ENCODE measurements at places on chromosomes 12 and 14. TPM values are rescaled to one million over a fixed set of nuclear protein-coding genes. Genes with fewer than 3 reads are reported as not detected.

The IAPP gene
- not detected for total RNA-seq

DNA sequence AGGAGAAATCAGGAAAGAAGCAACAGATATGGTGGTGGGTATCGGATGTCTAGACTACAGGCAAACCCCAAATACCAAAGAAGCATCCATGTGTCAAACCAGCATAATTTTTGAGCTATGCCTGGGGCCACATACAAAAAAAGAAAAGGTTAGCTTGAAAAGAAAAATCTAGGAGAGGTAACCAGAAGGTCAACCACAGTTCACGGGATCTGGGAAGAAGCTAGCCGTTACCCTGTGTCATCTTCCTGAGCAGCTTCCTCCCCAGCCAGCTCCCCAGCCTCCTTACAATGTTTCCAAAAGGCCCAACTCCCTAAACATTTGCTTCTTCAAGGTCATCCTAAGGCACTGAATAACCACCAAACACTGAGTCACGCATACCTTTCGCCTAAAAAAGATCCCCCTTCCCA is 3.1 kb downstream of the SINHCAF start:
- DNase-seq = no peak

- DNase-seq = no peak
Observed at GRCh38 chr12:105616971-105617540, 286.6 kb downstream of the C12orf75 start.

GRCh38 chr14:89206389-89207031 is 210.5 kb downstream of the FOXN3 start:
- no peak for DNase-seq

DNA sequence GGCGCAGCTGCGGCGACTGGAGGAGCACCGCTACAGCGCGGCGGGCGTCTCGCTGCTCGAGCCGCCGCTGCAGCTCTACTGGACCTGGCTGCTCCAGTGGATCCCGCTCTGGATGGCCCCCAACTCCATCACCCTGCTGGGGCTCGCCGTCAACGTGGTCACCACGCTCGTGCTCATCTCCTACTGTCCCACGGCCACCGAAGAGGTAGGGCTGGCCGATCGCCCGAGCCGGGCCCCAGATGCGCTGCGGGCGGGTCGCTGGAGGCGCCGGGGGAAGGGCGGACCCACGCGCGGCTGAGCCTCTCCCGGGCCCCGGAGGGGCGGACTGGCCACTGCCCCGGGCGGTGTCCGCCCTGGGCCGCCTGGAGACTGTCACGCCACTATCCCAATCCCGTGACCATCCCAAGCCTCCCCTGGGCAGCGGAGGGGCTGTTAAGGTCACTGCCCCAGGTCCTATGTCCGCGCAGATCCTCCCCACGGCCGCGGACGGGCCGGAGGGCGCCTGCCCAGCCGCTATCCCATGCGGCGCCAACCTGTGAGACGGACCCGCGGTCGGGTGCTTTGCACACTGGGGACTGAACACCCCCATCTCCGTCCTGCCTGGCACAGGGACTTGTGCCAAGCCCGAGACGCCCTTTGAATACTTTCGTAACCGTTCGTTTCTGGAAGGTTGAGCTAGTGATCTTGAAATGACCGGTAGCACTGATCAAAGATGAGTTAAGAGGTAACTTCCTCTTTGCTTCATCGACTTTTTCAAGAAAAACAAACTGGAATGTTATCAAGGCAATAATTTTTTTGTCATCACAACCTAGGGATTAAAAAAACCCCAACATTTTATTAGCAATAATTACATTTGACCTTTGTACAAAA is 725 bp downstream of the CHPT1 start:
- DNase-seq = peak; percentile 20

DNA sequence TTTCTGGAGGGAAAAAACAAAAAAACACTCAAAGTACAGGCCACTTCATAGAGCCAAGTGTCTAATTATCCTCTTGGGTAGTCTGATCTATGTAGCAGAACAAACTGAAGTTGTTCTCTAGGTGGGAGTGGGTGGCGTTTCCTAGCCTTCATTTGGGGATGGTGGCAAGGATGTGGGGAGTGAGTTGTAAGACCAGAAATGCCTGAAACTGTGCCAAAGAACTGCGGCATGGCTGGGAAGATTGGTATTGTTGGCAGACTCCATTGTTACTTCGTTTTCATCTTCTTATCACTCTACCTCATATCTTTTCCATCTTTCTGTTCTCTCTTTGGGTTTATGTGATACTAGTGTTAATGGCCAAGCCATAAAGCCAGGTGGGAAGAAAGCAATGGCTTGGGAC is 177.3 kb upstream of the DDHD1 start:
- DNase-seq = no peak

GRCh38 chr12:16568873-16569272 is 37.1 kb downstream of the LMO3 start:
- peak; percentile 56 for DNase-seq

DNA sequence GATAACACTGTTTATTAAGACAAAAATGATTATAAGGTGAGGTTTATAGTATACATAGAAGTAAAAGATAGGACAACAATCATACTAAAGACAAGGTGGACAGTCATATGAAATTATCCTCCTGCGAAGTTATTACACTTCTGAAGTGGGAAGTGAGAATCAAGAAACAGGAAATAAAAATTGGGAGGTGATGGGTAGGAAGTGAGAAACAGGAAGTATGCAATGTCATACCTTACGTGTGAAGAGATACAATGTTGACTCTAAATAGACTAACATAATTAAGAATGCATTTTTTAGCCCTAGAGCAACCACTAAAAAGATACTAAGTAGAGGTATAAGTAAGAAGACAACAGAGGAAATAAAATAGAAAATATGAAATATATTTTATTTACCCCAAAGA is 43.7 kb downstream of the GRIN2B start:
- no peak for DNase-seq

The BDKRB1 gene
- total RNA-seq = not detected

GRCh38 chr14:37062191-37062803 is 110.1 kb downstream of the SLC25A21 start:
- DNase-seq = no peak

DNA sequence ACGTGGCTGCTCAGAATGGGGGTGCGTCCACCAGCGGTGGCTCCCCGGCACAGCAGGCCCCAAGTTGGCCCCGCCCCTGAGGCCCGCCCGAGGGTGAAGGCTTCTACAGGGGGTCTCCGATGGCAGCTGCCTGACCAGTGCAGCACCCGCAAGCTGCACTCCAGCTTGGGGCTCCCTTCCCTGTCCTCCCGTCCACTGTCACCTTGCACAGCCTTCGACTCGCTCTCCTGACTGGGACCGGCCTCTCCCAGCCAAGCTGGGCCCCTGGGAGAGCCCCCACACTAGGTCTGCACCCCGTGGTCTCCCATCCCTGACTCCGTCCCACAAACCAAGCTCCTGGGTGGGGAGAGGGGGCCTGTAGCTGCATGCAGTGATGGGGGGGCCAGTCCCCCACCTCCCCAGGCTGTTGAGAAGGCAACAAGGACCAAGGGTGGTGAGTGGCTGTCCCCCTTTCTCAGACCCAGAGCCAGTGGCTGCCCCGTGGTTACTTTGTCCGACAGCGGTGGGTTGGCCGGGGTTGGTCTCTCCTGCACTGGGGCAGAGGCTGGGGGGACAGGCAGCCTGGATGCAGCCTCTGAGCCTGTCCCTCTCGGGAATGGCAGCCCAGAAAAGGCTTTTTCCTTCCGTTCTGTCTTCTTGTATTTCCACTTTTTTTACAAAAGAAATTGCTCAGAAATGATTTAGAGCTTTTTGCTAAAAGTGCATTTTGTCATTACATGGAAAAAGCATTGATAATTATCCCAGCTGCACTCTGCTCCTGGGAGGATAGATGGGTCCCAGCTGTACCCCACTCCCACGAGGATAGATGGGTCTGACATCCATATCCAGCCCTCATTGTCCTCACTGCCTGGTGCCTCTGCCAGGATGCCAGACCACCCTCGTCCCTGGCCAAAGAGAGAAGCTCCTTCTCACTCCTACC is 217.0 kb downstream of the KIF26A start:
- DNase-seq = no peak

The TMCC3 gene
- 4.8 TPM for total RNA-seq

DNA sequence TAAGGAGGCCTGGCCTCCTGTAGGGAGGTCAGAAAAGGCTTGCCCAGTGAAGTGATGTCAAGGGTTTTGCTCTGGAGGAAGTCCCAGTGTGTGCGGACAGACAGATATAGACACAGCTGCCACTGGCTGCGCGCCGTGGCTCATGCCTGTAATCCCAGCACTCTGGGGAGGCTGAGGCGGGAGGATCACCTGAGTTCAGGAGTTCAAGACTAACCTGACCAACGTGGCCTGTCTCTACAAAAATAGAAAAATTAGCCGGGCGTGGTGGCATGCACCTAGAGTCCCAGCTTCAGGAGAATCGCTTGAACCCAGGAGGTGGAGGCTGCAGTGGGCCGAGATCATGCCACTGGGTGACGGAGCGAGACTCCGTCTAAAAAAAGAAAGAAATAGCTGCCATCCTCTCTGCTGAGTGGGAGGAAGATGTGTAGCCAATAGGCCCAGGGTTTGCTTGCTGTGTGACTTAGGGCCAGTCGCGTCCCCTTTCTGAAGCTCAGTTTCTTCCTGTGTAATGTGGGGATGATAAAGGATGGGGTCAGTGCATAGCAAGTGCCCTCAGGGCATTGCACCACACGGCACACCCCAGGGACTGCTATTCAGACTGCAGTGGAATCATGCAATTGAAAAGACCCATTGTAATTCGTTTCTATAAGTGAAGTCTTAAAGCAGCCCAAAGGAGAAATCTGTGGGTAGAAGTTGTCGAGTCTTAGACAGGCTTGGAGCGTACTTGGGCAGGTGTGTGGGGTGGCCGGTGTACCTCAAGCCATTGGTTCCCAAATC is 18.7 kb upstream of the MLEC start:
- no peak for DNase-seq

- no peak for DNase-seq
Observed at GRCh38 chr14:24851406-24851805, 198.5 kb downstream of the STXBP6 start.

The FAM181A gene
- total RNA-seq = not detected

GRCh38 chr12:52865090-52865944 is 16.5 kb upstream of the KRT78 start:
- peak; percentile 75 for DNase-seq

The SLC6A15 gene
- 7.7 TPM for total RNA-seq

The C1S gene
- total RNA-seq = 0.13 TPM

The SMOC1 gene
- total RNA-seq = 0.90 TPM

GRCh38 chr14:96257056-96257455 is 1.0 kb downstream of the BDKRB1 start:
- no peak for DNase-seq
